Activated CD8-positive, alpha-beta T cell treated with anti-CD3 and anti-CD28 coated beads, Interleukin-2, amount 10 ng/mL, durations not matched to agents 7 days and 5 days (primary cell): ENCODE measurements at places on chromosomes 7 and 10. TPM values are rescaled to one million over a fixed set of nuclear protein-coding genes. Genes with fewer than 3 reads are reported as not detected.

The TEX36 gene
- total RNA-seq: not detected

The SAP25 gene
- 30.0 TPM for total RNA-seq

The TFPI2 gene
- total RNA-seq: not detected

The SPDYE18 gene
- total RNA-seq: 0.99 TPM

The KMT2C gene
- total RNA-seq: 74.0 TPM

The AGR3 gene
- total RNA-seq: not detected

The SLC39A12 gene
- not detected for total RNA-seq

The KCNH2 gene
- not detected for total RNA-seq

The CNPY1 gene
- not detected for total RNA-seq

The POMZP3 gene
- total RNA-seq: 17.7 TPM

The NACAD gene
- 0.05 TPM for total RNA-seq

The PAPSS2 gene
- total RNA-seq: not detected

The SHH gene
- total RNA-seq: 0.08 TPM

The R3HCC1L gene
- 20.3 TPM for total RNA-seq

The TMEM139 gene
- 0.65 TPM for total RNA-seq

The KNDC1 gene
- 0.21 TPM for total RNA-seq

The EBF3 gene
- not detected for total RNA-seq

The ZNF212 gene
- 10.8 TPM for total RNA-seq

The GPR141 gene
- total RNA-seq: not detected

The GJD4 gene
- not detected for total RNA-seq

The ACTR3C gene
- total RNA-seq: 4.6 TPM

The SYT15 gene
- 0.55 TPM for total RNA-seq

The OR2A12 gene
- total RNA-seq: not detected

The INA gene
- total RNA-seq: 0.08 TPM

The ACBD5 gene
- 24.9 TPM for total RNA-seq

The FAM25A gene
- not detected for total RNA-seq

The ZNF511 gene
- total RNA-seq: 61.4 TPM

The PPP1R3C gene
- not detected for total RNA-seq

The TMEM270 gene
- total RNA-seq: not detected

The SYPL1 gene
- 51.3 TPM for total RNA-seq

The TMEM196 gene
- total RNA-seq: not detected

The P4HA1 gene
- total RNA-seq: 37.4 TPM

The CTAGE15 gene
- total RNA-seq: 0.42 TPM

The TRIM50 gene
- total RNA-seq: not detected

The KLHDC10 gene
- total RNA-seq: 15.7 TPM
